ENCODE measurements at places on chromosomes 6 and 20.

GRCh38 chr6:40688214-40688761, 101.1 kb upstream of the LRFN2 start:
- peak; percentile 84 for DNase-seq

DNA sequence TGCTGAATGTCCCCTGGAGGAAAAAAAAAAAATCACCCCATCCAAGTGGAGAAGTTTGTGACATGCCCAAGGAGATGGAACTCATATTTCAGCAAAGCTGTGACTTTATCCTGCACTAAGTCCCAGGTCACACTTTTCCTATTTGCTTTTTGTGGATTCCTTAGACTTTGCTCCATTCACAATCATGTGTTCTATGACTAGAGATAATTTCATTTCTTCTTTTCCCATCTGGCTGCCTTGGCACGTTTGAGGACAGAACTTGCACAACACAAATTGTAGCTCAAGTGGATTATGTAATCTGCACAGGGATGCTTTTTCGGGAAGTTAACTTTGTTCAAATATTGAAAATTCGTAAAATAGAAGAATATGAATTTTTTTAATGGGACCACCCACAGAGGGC, 100.7 kb upstream of the PTPN1 start:
- no peak for DNase-seq

DNA sequence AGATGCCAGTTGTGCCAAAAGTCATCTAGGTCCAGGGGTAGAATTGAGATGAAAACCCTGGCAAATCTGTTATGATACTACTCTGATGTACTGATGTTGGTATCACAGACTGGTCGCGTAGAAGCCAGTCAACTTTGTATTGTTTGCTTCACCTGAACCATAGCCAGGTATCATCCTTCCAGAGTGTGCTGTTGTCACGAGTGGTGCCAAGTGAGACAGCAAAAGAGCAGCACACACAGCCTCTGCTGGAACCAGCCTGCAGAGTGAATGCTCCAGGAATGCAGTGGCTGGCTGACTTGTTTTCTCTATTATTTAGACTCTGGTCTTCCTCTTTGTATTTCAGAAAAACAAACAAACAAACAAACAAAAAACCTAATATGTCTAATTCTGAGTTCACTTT, 209.5 kb upstream of the HEY2 start:
- DNase-seq = no peak

GRCh38 chr6:111631018-111631417, 25.3 kb upstream of the TRAF3IP2 start:
- no peak for DNase-seq

- no peak for DNase-seq
Measured at GRCh38 chr6:65642776-65643175, 64.2 kb downstream of the EYS start.

- DNase-seq = no peak
Measured at GRCh38 chr20:31673943-31674463, 36.3 kb downstream of the COX4I2 start.

GRCh38 chr6:136609873-136610706, 59.9 kb upstream of the MAP7 start:
- peak; percentile 82 for DNase-seq

- DNase-seq = no peak
Measured at GRCh38 chr6:133891149-133891926, 2.4 kb downstream of the TCF21 start.

DNA sequence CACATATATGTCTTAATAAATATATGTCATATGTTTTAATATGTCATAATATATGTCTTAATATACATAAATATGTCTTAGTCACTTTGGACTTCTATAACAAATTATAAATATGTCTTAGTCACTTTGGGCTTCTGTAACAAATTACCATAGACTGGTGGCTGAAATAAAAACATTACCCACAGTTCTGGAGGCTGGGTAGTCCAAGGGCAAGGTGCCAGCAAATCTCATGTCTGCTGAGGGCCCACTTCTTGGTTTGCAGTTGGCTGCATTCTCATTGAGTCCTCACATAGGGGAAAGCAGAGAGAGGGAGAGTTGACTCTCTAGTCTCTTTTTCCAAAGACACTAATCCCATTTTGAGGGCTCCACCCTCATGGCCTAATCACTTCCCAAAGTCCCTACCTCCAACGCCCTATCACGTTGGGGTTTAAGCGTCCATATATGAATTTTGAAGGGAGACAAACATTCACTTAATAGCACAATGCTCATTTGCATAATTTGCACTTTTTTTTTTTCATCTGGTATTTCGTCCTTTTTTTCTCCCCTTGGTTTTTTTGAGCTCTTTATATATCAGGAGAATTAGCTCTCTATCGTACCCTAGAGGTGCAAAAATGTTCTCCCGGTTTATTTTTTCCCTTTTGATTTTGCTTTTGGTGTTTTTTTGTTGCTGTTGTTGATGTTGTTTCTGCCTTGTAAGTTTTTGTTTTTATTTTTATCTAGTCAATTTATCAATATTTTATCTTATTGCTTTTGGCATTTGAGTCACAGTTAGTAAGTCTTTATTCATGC, 266.4 kb downstream of the PLCB1 start:
- DNase-seq = no peak

All from NCI-H2029 treated with DMSO at 0.1 percent for 48 hours (cell line).